ENCODE measurements at places on chromosomes 5 and 9. TPM values are rescaled to one million over a fixed set of nuclear protein-coding genes. Genes with fewer than 3 reads are reported as not detected.

DNA sequence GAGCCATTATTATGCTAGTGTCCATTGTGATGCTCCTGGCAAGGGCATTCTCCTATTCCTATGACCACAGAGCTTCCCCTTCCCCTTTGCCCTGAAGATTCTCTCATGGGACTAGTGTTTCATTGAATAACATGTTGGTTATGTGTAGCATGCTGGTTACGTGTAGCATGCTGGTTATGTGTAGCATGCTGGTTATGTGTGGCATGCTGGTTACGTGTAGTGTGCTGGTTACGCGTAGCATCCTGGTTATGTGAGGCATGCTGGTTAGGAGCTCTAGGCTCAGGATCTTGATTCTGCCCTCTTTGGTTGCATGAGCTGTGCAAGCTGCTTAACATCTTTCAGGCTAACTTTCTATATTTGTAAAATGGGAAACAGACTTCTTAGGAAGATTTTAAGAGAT lies 46.5 kb upstream of the GPR151 start:
- no peak for DNase-seq
- H3K4me3 ChIP-seq: no peak overlapping the region
- H3K4me1 ChIP-seq: peaks cover 8% of the 10 kb centered on the region
- no peaks in the 10 kb centered on the region for H3K27me3 ChIP-seq
- no peaks in the 10 kb centered on the region for H3K36me3 ChIP-seq
- H3K27ac ChIP-seq: no peak overlapping the region

DNA sequence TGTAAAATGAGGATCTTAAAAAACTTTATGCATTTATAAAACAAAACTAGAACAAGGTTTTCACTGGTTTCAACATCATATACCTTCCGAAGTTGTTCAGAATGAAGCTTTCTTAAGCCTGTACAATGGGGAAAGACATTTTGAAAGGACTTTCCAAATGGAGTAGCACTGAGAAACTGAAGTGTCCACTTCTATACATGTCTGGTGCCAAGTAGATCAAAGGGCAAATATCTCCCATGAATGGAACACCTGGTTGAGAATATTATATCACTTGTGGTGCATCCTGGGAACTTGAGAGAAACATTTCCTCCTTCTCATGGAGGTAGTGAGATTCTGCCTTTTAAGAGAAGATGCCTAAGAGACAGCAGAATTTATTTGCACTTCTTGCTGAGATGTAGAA lies 182.1 kb upstream of the ACTBL2 start:
- H3K4me1 ChIP-seq: no peaks in the 10 kb centered on the region
- DNase-seq: no peak
- H3K27me3 ChIP-seq: no peaks in the 10 kb centered on the region
- H3K36me3 ChIP-seq: no peaks in the 10 kb centered on the region
- H3K27ac ChIP-seq: peak overlapping the region; percentile 75

DNA sequence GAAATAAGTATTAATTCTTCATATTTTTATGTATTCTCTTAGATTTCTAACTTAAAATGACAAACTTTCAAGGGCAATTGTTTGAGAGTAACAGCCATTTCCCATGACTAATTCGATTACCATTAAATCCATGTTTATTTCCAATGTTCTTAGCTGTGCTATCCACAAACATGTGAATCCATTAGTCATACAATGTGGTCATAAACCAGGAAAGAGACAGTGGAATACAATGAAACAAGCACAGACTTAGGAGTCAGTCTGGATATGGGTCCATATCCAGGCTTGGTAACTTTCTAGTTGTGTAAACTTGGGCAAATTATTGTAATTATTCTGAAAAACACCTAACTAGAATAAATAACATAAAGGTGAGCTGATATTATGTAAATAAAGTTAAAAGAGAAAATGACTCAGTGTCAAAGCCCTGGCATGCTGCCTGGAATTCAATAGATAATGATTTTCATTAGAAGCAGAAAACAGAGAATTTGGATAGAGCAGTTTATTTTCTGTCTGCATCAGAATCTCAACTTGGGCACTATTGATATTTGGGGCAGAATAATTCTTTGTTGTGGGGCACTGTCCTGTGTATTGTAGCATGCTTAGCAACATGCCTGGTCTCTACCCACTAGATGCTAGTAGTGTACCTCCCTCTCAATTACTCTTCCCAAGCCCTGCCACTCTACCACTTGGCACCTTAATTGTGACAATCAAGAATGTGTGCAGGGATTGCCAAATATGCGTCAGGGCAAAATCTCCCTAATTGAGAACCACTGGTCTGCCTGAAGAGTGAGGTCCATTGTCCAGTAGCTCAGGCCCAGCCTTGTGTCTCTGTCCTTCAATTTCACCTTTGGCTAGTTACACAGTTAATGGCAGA lies 44.7 kb upstream of the SLC27A6 start:
- no peaks in the 10 kb centered on the region for H3K27me3 ChIP-seq
- H3K4me3 ChIP-seq: no peak overlapping the region
- DNase-seq: no peak

DNA sequence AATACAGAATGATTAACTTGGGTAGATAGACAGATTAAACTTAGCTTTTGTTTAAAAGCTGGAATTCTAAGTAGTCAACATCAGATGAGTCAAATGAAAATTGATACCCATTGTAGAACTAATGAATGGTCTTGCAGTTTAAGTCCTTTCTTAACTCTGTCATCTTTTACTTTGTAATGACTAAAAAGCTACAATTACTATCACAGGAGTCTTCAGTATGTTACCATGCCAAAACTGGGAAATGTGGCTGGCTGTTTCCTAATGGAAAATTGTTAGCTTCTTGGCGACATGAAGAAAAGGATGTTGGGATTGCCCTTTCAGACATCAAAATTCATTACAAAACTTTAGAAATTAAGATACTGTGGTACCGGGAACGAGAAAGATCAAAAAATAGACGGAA lies 20.2 kb upstream of the ANXA1 start:
- no peak for DNase-seq
- peaks cover 7% of the 10 kb centered on the region for H3K4me1 ChIP-seq
- H3K36me3 ChIP-seq: no peaks in the 10 kb centered on the region
- H3K4me3 ChIP-seq: no peak overlapping the region
- no peaks in the 10 kb centered on the region for H3K27me3 ChIP-seq
- H3K27ac ChIP-seq: peak overlapping the region; percentile 91

DNA sequence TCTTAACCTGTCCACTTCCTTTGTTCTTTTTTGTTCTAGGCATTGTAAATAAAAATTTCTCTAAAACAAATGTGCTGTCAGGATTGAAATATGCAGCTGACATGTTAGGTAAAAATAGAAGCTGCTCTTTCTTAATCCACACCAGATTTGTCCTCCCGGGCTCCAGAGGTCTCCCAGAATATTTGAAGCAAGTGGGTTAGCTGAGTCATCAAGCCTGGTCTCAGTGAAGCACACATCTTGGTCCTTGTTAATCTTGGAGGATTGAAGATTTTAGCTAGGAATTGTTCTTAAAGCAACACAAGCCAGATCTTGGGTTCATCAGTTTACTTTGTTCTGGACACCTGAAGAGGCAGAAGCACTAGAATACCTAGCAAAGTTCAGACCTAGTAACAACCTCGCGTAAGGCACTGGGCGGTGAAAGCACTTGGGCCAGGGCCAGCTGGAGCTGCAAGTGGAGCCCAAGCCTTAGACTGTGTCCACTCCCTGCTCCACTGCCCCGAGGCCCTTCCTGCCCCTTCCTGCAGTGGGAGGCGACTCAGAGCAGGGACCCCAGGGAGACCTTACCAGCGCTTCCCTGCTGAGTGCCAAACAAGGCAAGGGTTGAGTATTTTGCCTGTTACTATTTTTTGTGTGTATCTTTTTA lies 36.5 kb downstream of the HABP4 start:
- peaks cover 18% of the 10 kb centered on the region for H3K36me3 ChIP-seq
- H3K27ac ChIP-seq: peak overlapping the region; percentile 63
- peak; percentile 68 for DNase-seq

DNA sequence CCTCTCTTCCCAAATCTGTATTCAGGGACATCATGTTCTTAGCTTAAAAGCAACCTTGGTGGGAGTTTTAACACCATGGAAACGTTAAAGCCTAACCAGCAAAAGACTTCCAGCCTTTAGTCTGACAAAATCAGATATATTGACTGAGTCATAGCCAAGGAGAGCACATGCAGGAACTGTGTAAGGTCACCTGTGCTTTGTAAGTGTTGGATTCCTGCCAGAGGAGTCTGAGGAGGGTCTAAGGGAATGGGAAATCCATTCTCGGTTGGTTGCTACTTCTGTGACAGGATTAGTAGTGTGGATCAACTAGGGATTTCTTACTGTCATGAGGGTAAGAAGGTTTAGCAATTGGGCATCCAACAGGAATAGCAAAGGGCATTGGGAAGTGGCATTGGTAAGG lies 142.0 kb upstream of the CHD1 start:
- no peaks in the 10 kb centered on the region for H3K36me3 ChIP-seq
- no peak overlapping the region for H3K4me3 ChIP-seq
- DNase-seq: no peak
- no peak overlapping the region for H3K27ac ChIP-seq

DNA sequence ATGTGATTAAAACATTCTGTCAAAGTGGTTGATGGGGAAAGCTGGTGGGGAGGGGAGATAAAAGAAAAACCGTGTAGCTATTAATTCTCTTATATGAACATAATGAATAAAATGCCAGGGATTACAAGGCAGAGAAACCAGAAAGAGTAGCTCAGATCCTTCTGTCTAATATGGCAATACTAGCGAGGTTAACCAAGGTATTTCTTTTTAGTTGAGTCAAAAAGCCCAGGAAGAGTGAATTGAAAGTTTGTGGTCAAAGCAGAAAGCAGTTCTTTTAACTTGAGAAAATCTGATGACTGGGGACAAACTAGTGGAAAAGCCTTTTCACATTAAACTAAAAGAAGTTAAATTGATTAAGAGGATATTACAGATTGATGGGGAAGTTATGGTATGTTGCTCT lies 76.0 kb downstream of the ERBIN start:
- H3K27me3 ChIP-seq: no peaks in the 10 kb centered on the region
- no peak for DNase-seq
- peaks cover 7% of the 10 kb centered on the region for H3K36me3 ChIP-seq

RALGDS gene
- total RNA-seq: 27.5 TPM
